ENCODE measurements at places on chromosomes 4 and X.
A peak's percentile ranks its signal among the peaks of the same experiment; 100 is the strongest.

DNA sequence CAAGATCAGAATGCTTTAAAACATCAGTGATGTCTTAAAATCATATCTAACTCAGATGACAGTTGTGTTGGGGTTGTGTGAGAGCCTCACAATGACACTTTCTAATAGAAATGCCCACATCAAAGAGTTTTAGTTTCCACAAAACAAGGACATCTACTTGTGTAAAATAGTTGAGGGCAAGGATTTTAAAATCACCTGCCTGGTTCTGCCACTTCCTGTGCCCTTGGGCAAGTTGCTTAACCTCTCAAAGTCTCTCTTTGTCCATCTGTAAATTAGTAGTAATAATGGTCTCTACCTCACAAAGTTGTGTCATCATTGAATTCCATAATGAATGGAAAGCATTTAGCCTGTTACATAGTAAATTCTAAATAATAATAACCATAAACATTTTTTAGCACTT lies 41.9 kb upstream of the RELL1 start:
- DNase-seq = no peak

- peak; percentile 77 for DNase-seq
Measured at GRCh38 chr4:56907489-56908205, at the start of gene REST. TSS of gene REST (plus strand) at chr4:56907900. CDS start at chr4:56910639, 2,739 bp downstream.

DNA sequence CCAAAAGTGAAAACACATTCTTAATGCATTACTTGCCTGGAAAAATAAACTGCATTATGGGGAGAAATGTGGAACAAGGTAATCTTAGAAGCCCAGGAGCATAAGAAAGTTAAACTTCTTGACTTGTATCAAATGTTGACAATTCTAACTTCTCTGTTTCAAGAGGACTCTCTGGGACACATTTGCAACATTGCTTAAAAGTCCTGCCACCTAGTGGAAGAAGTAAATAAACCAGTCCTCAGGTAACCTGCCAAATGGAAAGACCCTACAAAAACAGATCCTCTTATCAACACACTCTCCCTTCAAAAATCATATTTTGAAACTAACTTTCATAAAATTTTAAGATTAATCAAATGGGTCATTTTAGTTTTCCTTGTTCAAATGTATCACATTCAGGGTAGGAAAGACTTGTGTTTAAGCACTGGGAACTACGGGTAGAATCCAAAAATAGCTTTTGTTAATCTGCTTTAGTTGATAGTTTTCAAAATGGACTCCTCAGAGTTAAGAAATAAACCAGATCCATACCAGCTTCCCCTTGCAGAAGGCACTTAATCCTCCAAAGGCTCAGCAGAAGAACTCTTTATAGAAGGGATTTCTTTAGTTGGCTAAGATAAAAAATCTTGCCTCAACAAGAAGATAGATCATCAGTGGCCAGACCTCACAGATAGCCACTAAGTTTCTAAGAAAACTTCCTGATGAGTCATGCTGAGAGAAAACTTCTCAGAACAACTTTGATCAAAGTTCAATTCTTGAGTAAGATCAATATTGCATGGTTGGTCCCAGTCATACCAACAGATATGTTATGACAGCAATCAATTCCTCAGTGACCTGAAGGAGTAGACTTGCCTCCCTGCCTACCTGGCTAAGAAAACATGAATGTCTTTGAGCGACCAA lies 141.7 kb downstream of the HHIP start:
- DNase-seq = no peak

GRCh38 chr4:121358473-121358872 lies 22.3 kb downstream of the QRFPR start:
- no peak for DNase-seq

DNA sequence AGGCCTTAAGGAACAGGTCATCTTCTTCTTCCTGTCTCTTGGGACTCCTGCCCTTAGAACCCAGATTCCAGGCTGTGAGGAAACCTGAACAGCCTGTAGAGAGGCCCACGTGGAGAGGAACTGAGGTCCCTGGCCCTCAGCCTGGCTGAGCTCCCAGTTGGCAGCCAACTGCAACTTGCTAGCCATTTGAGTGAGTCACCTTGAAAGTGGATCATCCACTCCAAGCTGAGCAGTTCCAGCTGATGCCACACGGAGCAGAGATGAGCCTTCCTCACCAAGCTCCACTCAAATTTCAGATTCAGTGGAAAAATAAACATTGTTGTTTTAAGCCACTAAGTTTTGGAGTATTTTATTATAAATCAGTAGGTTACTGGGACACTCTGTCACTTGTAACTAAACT lies 392.5 kb downstream of the BCOR start:
- no peak for DNase-seq

DNA sequence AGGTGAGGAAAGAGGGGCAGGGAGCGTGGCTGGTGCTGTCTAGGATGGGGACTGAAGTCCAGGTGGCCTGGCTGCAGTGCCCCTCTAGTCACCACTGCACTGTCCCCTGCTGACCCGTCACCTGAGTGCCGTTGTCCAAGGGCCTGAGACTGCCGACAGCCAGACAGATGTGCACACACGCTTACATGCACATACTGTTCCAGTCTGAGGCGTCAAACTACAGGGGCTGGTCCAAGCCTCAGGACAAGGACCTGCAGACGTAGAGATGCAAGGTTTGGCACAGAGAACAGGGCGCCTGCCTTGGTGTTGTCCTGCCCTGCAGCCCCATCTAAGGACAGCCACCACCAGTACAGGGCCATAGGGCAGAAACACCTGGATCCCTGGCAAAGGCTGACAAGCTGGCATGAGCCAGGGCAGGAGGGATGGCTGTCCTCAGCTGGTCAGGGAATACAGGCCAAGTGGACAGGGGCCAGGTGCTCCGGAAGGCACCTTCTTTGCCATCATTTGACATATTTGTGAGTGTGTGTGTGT lies 1.7 kb downstream of the SLC2A9 start:
- DNase-seq = no peak

GRCh38 chr4:113694008-113694407 lies 67.5 kb downstream of the CAMK2D start:
- no peak for DNase-seq

GRCh38 chr4:54318904-54319303 lies 89.8 kb downstream of the PDGFRA start:
- DNase-seq = peak; percentile 22

GRCh38 chr4:172356016-172356415 lies 542.8 kb downstream of the GALNTL6 start:
- DNase-seq = no peak

DNA sequence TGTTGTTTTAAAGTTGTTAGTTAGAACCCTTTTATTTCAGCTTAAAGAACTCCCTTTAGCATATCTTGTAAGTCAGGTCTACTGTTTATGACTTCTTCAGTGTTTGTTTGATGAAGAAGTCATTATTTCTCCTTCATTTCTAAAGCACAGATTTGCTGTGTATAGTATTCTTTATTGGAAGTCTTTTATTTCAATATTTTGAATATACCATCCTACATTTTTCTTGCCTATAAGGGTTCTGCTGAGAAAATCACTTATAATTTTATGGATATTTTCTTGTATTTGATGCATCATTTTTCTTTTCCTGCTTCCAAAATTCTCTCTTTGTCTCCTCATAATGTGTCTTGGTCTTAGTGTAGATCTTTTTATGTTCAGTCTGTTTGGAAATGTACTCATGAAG lies 134.5 kb downstream of the CPXCR1 start:
- no peak for DNase-seq
